ENCODE measurements at places on chromosomes 12 and 14.

GRCh38 chr14:99729991-99730875 is 46.1 kb downstream of the CYP46A1 start:
- peak; percentile 78 for DNase-seq

GRCh38 chr14:71060825-71061455 is 153.7 kb downstream of the PCNX1 start:
- DNase-seq = no peak

GRCh38 chr12:94532490-94533422 is 73.1 kb upstream of the CEP83 start:
- peak; percentile 59 for DNase-seq

GRCh38 chr12:121806546-121807423 is 3.0 kb downstream of the SETD1B start:
- DNase-seq = no peak

- no peak for DNase-seq
Measured at GRCh38 chr14:102711946-102712345, 65.3 kb upstream of the TRAF3 start.

DNA sequence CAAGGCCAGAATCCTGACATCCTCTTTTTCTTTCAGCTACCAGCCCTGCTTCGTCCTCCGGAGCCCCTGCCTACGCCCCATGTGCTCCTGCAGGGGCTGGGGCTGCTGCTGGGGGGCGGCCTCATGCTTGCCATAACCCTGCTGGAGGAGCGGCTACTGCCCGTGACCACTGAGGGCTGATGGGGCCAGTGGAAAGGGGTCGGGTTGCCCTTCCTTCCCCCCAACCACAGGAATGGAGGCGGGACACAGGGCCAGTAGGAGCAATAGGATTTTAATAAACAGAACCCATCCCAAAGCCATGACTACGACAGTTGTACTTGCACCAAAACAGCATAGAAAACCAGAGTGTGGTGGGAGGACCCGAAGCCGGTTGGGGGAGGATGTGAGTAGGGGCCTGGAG is 7.7 kb downstream of the SLC39A5 start:
- no peak for DNase-seq
